ENCODE measurements at places on chromosomes 12 and 14. TPM values are rescaled to one million over a fixed set of nuclear protein-coding genes. Genes with fewer than 3 reads are reported as not detected.

- no peaks in the 10 kb centered on the region for H3K27me3 ChIP-seq
- peaks cover 7% of the 10 kb centered on the region for H3K4me1 ChIP-seq
- H3K27ac ChIP-seq, result no peak overlapping the region
- H3K4me3 ChIP-seq, result no peak overlapping the region
- no peaks in the 10 kb centered on the region for H3K36me3 ChIP-seq
These were observed 417.7 kb downstream of the TMEM121 start for GRCh38 chr14:105943973-105944602.

DNA sequence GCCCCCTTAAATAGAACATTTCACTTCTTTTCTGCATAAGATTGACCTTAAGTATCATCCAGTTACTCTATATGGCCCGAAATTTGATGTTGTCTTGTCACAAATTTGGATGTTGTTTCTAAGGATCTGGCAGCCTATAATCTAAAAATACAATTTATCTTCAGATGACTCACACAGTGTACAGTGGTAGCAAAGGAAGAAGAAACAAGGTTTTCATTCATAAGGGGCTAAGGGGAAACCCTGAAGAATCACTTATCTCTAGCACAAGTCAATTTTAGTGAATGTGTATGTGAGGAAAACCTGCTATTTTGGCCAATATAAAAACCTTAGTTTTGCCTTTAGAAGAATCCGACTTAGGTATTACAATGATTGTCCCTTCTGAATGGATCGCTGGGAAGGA lies 606.3 kb upstream of the LRFN5 start:
- no peak overlapping the region for H3K27ac ChIP-seq
- H3K36me3 ChIP-seq, result no peaks in the 10 kb centered on the region
- no peaks in the 10 kb centered on the region for H3K4me1 ChIP-seq
- no peaks in the 10 kb centered on the region for H3K27me3 ChIP-seq
- DNase-seq, result no peak
- H3K4me3 ChIP-seq, result no peak overlapping the region

DNA sequence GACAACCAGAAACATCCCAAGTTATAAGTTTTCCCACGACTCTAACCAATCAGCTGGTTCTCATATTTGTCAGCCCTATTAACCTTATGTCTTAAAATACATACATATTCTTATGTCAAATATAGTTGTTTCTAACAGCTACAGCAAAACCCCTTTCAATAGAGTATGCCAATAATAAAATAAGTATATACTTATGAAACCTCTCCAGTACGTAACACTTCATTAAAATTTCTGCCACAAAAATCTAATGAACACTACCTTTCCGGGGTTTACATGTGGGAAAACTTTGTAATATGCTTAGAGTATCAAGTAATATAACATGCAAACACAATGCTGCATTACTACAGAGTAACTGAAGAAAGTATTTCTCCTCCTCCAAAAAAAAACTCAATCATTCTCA lies 1.8 kb downstream of the LRP6 start:
- peaks cover 20% of the 10 kb centered on the region for H3K4me1 ChIP-seq
- no peak for DNase-seq
- no peak overlapping the region for H3K27ac ChIP-seq
- H3K4me3 ChIP-seq, result no peak overlapping the region

PAX9 gene
- polyA plus RNA-seq, result not detected

DNA sequence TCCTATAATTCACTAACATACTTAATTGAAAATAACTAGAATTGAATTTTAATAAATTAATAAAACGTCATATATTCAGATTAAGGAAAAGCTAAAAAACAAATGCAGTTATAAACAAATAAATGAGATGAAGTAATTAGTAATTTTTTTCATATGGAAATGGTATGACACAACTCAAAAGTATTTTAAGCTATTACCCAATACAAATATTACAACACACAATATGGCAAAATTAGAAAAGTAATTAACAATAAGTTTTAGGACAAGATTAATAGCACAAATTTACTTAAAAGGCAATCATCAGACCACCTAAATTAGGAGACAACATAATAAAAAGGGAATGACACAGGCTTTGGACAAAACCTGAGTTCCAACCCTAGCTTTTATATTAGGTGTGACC lies 81.7 kb downstream of the EEA1 start:
- H3K4me3 ChIP-seq, result no peak overlapping the region
- H3K36me3 ChIP-seq, result peaks cover 24% of the 10 kb centered on the region
- DNase-seq, result no peak
- no peaks in the 10 kb centered on the region for H3K27me3 ChIP-seq

- no peaks in the 10 kb centered on the region for H3K36me3 ChIP-seq
- H3K27ac ChIP-seq, result no peak overlapping the region
- no peaks in the 10 kb centered on the region for H3K27me3 ChIP-seq
- H3K4me1 ChIP-seq, result peaks cover 5% of the 10 kb centered on the region
These were observed 83.0 kb downstream of the LLPH start for GRCh38 chr12:66047411-66048021.

DNA sequence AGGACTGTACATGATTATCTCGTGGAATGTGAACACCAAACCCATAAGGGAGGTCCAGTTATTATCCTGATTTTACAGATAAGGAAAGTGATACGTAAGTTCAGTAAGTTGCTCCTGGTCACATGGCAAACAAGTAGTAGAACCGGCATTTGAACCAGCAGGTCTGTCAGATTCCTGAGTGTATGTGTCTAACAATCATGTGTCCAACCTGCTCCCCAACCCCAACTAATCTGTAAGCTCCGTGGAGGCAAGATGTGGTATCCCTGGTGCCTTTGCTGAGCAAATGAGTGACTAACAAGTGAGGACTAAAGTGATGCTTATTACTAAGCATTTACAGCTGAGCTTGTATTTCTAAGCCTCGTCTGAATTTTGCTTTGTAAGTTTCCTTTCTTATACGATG lies 65.9 kb downstream of the PTPN21 start:
- H3K4me1 ChIP-seq, result no peaks in the 10 kb centered on the region
- DNase-seq, result no peak
- no peak overlapping the region for H3K4me3 ChIP-seq
- H3K27me3 ChIP-seq, result no peaks in the 10 kb centered on the region
- H3K27ac ChIP-seq, result no peak overlapping the region

KCNH3 gene
- polyA plus RNA-seq, result 1.3 TPM

TAS2R10 gene
- not detected for polyA plus RNA-seq

- H3K4me1 ChIP-seq, result peaks cover 19% of the 10 kb centered on the region
- no peak for DNase-seq
- peaks cover 9% of the 10 kb centered on the region for H3K27me3 ChIP-seq
- H3K27ac ChIP-seq, result no peak overlapping the region
- no peaks in the 10 kb centered on the region for H3K36me3 ChIP-seq
These were observed 1.6 kb downstream of the LRRC43 start for GRCh38 chr12:122184517-122184916.

DNA sequence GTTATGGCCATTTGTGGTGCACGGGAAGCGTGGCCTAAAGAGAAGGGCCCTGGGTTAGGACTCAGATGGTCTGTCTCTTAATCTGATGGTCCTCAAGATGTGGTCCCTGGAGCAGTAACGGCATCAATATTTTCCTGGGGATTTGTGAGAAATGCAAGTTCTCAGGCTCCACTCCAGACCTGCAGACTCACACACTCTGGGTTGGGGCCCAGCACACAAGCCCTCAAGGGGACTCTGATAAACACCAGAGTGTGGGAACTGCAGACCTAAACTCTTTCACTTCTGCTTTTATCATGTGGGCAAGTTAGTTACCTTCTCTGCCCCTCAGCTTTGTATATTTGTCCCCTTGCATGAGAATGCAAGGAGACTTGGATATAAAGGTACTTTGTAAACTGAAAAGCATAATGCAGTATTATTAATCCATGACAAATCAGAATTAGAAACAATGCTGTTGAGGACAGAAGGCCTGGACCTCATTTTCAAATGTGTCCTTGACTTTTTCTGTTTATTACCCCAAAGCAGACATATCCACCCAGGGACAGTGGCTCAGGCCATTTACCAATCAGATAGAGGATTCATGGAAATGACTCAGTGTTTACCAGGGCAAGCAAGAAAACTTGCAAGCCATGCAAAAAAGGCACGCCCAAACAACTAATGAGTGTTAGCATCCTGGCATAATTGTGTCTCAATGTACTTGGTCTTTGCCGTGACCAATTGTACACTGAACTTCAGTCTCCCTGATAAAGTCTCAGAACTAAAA lies 157.0 kb downstream of the ASCL1 start:
- DNase-seq, result no peak
- no peak overlapping the region for H3K4me3 ChIP-seq
- no peaks in the 10 kb centered on the region for H3K27me3 ChIP-seq
- H3K27ac ChIP-seq, result no peak overlapping the region
- H3K4me1 ChIP-seq, result no peaks in the 10 kb centered on the region
- H3K36me3 ChIP-seq, result no peaks in the 10 kb centered on the region

RTL1 gene
- not detected for polyA plus RNA-seq

DNA sequence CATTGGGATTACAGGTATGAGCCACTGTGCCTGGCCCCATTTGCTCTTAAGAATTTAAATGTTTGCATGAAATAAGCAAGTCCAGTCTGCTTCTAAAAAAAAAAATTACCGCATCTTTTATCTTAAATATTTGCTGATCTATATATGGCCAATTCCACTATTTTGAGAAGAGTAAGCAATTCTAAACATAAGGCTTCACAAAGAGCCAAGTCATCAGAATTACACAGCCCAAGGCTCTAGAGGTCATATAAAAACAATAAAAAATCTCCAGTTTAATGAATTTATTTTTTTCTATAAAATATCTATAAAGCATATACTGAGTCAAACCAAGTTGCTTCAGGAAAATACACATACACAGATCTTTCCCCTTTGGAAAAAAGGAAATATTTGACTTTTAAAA lies 79.0 kb upstream of the CPNE8 start:
- no peak overlapping the region for H3K4me3 ChIP-seq
- no peaks in the 10 kb centered on the region for H3K36me3 ChIP-seq
- no peak for DNase-seq

OLR1 gene
- polyA plus RNA-seq, result 0.88 TPM

GRCh38 chr14:69658664-69659261 lies 47.4 kb downstream of the SUSD6 start:
- peaks cover 51% of the 10 kb centered on the region for H3K36me3 ChIP-seq
- H3K4me1 ChIP-seq, result peaks cover 36% of the 10 kb centered on the region
- no peak overlapping the region for H3K4me3 ChIP-seq
- DNase-seq, result no peak

DNA sequence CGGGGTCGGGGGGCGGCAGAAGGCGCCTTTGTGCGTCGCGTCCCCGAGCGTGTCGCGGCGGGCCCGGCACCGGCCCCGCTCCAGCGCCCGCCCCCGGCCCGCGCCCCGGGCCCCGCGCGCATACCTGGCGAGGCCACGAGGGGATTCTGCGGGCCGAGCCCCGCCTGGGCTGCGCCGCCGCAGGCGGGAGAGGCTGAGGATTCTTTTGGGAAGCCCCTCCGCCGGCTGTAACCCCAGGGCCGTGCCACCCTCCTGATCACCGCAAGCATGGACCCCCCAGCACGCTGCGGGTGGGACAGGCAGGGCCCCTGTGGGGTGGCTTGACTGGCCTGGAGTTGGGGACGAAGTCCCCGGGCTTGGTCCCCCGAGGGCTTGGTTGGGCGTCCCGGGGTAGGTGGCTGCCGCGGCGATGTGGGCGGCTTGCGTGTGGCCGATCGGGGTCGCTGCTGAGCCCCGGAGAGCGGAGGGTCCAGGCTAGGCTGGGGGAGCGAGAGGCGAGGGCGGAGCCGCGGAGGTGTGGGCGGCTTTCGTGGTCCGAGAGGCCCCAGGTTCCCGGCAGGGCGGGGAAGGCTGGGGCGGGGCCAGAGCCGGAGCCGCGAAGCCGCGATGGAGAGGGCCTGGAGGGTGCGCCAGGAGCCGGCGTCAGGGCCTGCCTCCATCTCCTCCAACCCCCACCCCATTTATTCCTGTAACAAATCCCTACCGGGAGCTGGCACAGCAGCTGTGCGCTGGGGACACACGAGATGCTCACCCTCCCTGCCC lies 28.4 kb upstream of the GPR132 start:
- H3K4me3 ChIP-seq, result peak overlapping the region; percentile 68
- H3K27ac ChIP-seq, result no peak overlapping the region
- DNase-seq, result no peak
- no peaks in the 10 kb centered on the region for H3K36me3 ChIP-seq
- peaks cover 58% of the 10 kb centered on the region for H3K27me3 ChIP-seq
- H3K4me1 ChIP-seq, result peaks cover 7% of the 10 kb centered on the region

ARMH4 gene
- 0.07 TPM for polyA plus RNA-seq

DNA sequence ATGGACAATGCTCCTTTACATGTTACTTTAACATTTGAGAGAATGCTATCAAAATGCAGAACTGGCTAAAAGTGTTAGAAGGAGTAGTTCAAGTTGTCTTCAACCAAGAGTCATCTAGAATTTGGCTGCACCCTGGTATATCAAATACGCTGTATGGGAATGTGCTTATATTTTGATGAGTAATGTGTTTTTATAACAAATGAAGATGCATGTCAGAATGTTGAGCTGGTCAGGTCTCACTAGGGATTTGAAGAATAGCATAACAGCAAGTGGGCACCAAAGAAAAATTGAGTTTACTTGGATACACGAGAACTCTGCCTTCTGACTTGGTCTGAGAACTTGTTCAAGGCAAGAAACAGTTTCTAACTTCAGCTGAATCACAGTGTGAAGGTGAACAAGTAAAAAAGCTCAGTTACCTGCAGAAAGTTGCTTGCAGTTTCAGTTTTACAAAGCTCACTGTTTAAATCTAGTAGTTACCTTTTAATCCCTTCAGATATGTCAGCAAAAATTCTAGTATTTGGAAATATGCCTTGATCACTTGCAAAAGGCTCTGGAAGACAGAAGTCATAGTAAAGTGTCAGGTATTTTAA lies 82.3 kb downstream of the PDE3A start:
- H3K27ac ChIP-seq, result no peak overlapping the region
- no peak overlapping the region for H3K4me3 ChIP-seq
- no peak for DNase-seq
- H3K36me3 ChIP-seq, result no peaks in the 10 kb centered on the region

DNA sequence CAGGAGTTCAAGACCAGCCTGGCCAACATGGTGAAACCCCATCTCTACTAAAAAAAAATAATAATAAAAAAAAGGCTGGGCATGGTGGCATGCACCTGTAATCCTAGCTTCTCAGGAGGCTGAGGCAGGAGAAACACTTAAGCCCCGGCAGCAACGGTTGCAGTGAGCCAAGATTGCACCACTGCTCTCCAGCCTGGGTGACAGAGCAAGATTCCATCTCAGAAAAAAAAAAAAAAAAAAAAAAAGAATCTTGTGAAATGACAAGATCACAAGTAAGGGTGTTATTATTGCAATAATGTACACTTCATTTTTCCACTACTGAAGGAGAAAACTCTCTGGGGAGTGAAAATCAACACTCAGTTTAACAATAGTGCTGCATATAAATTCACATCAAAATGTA lies 8.8 kb upstream of the PTGR2 start:
- H3K36me3 ChIP-seq, result no peaks in the 10 kb centered on the region
- DNase-seq, result peak; percentile 12
- no peaks in the 10 kb centered on the region for H3K27me3 ChIP-seq
- no peak overlapping the region for H3K4me3 ChIP-seq

COQ6 gene
- 14.6 TPM for polyA plus RNA-seq

DNA sequence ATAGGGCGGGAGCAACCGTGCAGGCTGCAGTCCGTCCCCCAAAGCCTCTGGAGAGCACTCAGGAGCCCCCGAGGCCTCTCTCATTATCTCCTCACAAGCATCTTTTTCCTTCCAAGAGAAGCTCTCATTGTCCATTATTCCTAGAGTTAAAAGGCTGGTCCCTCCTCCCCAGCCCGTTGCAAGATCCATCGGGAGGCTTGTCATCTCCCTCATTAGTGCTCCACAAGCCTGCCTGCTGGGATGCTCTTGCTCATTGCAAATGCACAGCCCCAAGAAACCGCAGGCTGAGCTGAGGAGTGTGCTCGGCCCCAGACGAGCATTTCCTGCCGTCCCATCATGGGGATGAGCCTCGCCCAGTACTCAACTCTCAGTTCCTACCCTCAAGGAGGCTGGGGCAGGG lies 23.3 kb downstream of the NUAK1 start:
- no peak overlapping the region for H3K4me3 ChIP-seq
- H3K27me3 ChIP-seq, result no peaks in the 10 kb centered on the region
- H3K27ac ChIP-seq, result no peak overlapping the region
- H3K36me3 ChIP-seq, result no peaks in the 10 kb centered on the region

ENDOU gene
- polyA plus RNA-seq, result 0.40 TPM
